ENCODE measurements at places on chromosomes 3 and 15. TPM values are rescaled to one million over a fixed set of nuclear protein-coding genes. Genes with fewer than 3 reads are reported as not detected.

SNX22 gene
- 0.90 TPM for total RNA-seq

TYRO3 gene
- 15.8 TPM for total RNA-seq

CATSPER2 gene
- total RNA-seq, result 0.96 TPM

SCN5A gene
- 0.33 TPM for total RNA-seq

PARP16 gene
- 10.3 TPM for total RNA-seq

LRRC49 gene
- total RNA-seq, result 4.9 TPM

GOLGA8R gene
- total RNA-seq, result 0.12 TPM

PCOLCE2 gene
- 29.0 TPM for total RNA-seq

TGM4 gene
- 0.03 TPM for total RNA-seq

CCR1 gene
- total RNA-seq, result not detected

DNAH12 gene
- total RNA-seq, result 0.03 TPM

TRPM7 gene
- 23.1 TPM for total RNA-seq

GPR87 gene
- total RNA-seq, result 1.7 TPM
